Renal cortical epithelial cell (primary cell): ENCODE measurements at places on chromosomes 2 and 18. TPM values are rescaled to one million over a fixed set of nuclear protein-coding genes. Genes with fewer than 3 reads are reported as not detected.

The PLGLB2 gene
- 1.3 TPM in 1 of 2 replicates, not detected in the other for total RNA-seq

The IFIH1 gene
- 16.1 and 18.6 TPM in 2 replicates for total RNA-seq

The MGAT4A gene
- total RNA-seq: 8.7 and 41.6 TPM in 2 replicates

DNA sequence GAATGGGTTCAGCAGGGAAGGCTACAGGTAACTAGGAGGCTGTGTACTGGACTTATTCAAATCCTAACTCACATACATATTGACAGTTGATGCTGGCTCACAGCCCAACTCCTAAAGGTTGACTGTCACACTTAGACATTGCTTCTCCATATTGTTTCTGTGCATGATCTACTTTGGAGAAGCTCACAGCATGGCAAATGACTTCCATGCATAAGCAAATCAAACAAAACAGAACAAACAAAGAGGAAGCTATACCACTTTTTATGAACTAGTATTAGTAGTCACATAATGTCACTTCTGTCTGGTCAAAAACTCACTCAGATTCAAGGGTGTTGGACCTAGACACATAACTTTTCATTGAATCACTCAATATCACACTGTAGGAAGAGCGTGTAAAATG is 43.8 kb upstream of the CDH19 start:
- no peak for DNase-seq

- peak; percentile 11 for DNase-seq
These were observed 210.1 kb downstream of the WDR7 start for GRCh38 chr18:56861244-56861643.

GRCh38 chr18:36582988-36583745 is 245.6 kb downstream of the TPGS2 start:
- peak; percentile 36 for DNase-seq

- peak; percentile 88 for DNase-seq
These were observed 50.1 kb downstream of the GREB1 start for GRCh38 chr2:11583840-11584524.

- DNase-seq: no peak
These were observed 68.4 kb downstream of the TRAPPC12 start for GRCh38 chr2:3447789-3448317.

- DNase-seq: no peak
These were observed 30.7 kb upstream of the ACAA2 start for GRCh38 chr18:49843778-49844625.

GRCh38 chr2:1759611-1759930 is 15.3 kb upstream of the PXDN start:
- DNase-seq: no peak

DNA sequence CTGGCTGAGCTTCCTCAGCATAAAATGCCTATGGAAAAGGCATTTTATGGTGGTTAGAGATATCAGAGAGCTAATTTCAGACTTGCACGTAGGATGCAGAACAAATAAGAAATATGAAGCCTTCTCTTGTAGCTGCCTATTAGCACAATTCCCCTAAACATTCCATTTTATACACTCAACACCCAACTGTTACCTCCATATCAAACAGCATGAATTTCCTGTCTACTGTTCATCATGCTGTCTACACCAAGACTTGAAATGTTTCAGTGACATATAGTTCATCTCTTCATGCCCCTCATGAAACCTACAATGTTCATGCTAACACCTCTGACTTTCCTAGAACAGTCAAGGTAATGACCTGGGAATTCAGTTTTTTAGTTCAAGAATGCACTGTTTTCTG is 249.9 kb downstream of the PIEZO2 start:
- DNase-seq: no peak

GRCh38 chr18:58213440-58213839 is 169.4 kb downstream of the NEDD4L start:
- DNase-seq: peak; percentile 93

GRCh38 chr2:53949457-53949856 is 21.3 kb downstream of the PSME4 start:
- peak; percentile 15 for DNase-seq

DNA sequence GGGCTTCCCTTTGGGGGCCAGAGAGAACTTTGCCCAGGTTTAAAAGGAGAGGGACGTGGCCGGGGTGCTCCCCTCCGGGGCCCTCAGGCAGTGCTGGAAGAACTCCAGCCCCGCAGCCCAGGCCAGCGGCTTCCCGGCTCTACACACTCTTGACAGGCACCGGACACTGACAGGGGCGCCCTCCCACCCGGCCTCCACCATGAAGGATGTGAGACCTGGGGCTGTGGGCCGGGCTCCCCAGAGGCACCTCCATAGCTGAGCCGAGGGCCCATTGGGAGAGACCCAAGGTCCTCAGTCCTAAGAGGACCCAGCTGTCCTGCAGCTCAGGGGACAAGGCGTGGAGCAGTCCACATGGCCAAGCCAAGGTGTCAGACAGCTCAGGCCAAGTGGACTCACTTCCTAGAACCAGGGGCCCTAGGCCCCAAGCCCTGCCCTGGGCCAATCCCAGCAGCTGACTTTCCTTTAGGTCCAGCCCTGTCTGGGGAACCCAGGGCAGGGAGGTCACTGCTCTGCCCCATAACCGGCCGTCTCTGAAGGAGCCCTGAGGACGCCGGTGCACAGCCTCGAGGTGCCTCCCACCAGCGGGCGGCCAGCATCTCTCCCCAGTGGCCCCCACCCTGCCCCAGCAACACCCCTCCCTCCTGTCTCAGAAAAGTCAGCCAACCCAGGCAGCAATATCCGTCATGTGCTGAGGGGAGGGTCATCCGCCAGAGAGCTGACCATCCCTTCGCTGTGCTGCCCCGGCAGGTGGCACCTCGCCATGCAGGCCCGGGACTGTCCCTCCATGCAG is 51.8 kb downstream of the BIN1 start:
- no peak for DNase-seq
